ENCODE measurements at places on chromosomes 5 and 9.

DNA sequence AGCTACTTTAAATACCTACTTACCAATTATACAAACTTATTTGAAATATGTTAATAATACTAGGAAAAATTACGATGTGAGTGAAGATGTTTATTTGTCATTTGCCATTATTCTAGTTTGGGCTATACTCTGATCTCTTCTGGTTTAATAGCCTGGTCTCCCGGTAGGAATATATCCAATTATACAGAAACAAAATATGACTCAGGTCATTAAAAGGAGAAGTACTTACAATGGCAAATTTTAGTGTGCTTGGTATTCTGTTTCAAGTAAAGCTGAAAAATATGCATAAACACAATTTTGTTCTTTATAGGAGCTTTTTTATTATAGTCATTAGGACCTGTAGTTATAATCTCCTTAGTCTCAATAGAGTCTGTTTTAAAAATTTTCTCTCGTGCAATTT, 176.8 kb downstream of the SLCO4C1 start:
- H3K27ac ChIP-seq = no peak overlapping the region
- H3K4me1 ChIP-seq = no peaks in the 10 kb centered on the region
- no peaks in the 10 kb centered on the region for H3K27me3 ChIP-seq
- H3K4me3 ChIP-seq = no peak overlapping the region
- DNase-seq = no peak

DNA sequence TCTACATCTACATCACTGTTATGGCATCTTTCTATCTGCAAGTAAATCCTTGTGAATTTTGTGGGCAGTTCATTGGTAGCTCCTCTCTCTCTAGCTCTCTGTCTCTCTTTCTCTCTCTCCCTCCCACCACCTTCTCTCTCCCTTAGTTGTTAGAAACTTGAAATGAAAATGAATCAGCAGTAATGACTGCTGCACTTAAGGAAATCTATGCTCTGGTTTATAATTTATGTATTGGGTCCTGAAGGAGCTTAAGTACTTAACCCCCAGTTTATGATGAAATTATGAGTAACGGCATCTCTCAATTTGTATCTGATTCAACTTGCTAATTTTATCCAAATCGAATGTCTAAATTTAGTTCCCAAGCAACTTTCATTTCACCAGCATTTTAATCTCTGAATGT, 52.0 kb upstream of the PTGER4 start:
- peaks cover 10% of the 10 kb centered on the region for H3K36me3 ChIP-seq
- no peaks in the 10 kb centered on the region for H3K27me3 ChIP-seq
- H3K4me1 ChIP-seq = peaks cover 9% of the 10 kb centered on the region
- no peak overlapping the region for H3K27ac ChIP-seq
- no peak for DNase-seq

GRCh38 chr9:91985692-91986091, 35.7 kb upstream of the ROR2 start:
- no peak for DNase-seq
- H3K4me3 ChIP-seq = no peak overlapping the region
- no peaks in the 10 kb centered on the region for H3K4me1 ChIP-seq
- H3K27ac ChIP-seq = no peak overlapping the region

DNA sequence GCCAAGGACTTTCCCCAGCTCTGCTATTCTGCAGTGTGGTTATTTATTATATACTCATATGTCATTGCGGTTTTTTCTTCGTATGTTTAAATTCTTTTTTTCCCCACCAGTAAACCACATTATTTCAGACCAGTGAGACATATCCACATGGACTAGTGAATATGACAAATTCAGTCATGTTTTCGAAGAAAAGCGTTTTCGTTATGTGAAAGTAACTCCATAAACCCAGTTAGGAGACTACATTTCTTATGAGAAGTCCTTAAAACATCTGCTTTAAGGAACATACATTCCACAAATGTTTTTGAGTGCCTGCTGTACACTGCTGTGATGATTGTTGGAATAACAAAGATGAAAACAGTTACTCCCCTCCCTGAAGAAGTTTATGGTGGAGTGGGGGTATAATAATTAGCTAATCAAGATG, 591.8 kb upstream of the CLINT1 start:
- no peak overlapping the region for H3K27ac ChIP-seq
- H3K27me3 ChIP-seq = no peaks in the 10 kb centered on the region
- no peak for DNase-seq
- H3K4me1 ChIP-seq = no peaks in the 10 kb centered on the region
- H3K36me3 ChIP-seq = no peaks in the 10 kb centered on the region
- no peak overlapping the region for H3K4me3 ChIP-seq

DNA sequence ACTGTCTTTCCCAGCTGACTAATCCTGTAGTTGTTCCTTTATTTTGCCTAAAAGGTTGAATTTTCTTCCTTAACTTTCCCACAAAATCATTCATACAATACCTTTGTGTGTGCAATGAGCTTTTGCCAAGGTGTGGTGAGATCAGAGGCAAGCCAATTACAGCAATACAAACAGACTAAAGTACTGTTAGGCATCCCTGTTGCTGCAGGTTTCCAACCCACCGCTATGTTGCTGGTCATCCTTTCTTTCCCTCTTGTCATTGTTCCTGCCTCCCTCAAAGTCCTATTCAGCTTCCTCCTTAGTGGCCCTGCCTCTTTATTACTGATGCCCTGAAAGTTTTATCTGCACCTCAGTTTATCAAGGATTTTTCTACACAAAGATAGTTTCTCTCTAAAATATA, 22.1 kb downstream of the ITGA2 start:
- H3K4me1 ChIP-seq = peaks cover 77% of the 10 kb centered on the region
- no peak overlapping the region for H3K4me3 ChIP-seq
- H3K27me3 ChIP-seq = peaks cover 10% of the 10 kb centered on the region
- no peak overlapping the region for H3K27ac ChIP-seq
- no peak for DNase-seq
- H3K36me3 ChIP-seq = peaks cover 59% of the 10 kb centered on the region

DNA sequence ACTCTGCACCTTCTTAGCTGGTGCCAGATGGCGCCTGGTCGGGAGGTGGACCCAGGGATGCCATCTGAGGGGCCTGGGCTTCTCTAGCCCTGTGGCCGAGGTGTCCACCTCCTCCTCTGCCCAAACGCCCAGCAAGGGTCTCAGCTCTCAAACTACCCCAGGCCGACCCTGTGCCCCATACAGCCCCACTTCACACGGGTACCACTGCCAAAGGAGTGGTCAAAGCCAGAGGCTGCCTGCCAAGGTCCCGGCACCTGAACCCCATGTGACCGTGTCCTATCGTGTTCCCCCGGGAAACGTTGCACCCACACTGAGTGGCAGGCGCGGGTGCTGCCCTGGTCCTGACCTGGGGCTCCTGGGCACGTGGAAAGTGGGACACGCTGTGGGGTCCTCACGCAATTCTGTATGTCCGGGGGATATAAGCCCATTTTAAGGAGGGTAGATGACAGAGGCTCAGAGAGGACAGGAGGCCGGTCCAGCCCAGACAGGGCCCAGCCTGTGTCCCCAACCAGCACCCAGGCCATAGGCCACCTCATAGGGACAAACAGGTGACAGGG, 1.9 kb downstream of the ENTPD8 start:
- peaks cover 20% of the 10 kb centered on the region for H3K27me3 ChIP-seq
- H3K27ac ChIP-seq = no peak overlapping the region
- peaks cover 1% of the 10 kb centered on the region for H3K36me3 ChIP-seq

GRCh38 chr5:53422539-53422938, 57.9 kb upstream of the FST start:
- no peak overlapping the region for H3K4me3 ChIP-seq
- peaks cover 11% of the 10 kb centered on the region for H3K27me3 ChIP-seq
- H3K27ac ChIP-seq = no peak overlapping the region
- no peaks in the 10 kb centered on the region for H3K4me1 ChIP-seq

DNA sequence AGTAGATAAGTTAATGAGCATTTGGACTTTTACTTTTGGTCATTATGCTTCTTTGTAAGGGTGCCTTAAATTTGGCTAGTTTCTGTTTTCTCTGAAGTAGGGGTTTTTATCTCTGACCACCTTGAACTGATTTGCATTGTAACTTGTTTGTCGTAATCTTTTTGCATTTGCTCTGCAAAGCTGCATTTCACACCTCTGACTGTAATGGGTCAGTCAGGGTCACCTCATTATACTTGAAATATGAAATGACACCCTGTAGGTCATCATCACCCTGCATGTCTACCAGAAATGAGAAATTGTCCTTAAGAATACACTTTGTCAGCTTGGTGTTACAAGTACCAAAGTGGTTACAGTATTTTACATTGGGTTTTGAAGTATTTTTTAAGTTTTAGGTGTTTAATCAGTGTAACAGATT, 74.0 kb downstream of the KCNN2 start:
- no peak overlapping the region for H3K27ac ChIP-seq
- H3K27me3 ChIP-seq = no peaks in the 10 kb centered on the region
- H3K4me1 ChIP-seq = no peaks in the 10 kb centered on the region

GRCh38 chr5:143019157-143019556, 249.0 kb downstream of the ARHGAP26 start:
- H3K27me3 ChIP-seq = peaks cover 21% of the 10 kb centered on the region
- peaks cover 34% of the 10 kb centered on the region for H3K36me3 ChIP-seq
- H3K4me1 ChIP-seq = peaks cover 25% of the 10 kb centered on the region
- no peak overlapping the region for H3K27ac ChIP-seq

DNA sequence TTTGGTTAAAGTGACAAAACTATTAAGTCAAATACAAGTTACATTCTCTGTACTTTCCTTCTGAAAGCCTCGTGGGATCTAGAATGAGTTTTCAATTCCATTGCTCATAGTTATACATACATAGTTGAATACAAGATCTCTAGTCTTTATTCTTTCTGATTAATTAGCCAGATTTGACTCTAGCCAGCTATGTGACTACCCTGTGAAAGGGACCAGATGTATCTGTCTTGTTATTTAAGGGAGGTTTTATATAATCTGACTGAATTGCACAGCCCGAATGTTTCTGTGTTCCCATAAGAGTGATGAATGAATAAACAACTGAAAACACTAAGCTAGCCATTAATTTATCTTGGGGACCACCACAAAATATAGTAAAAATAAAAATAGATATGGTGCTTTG, 166.7 kb downstream of the TMEM167A start:
- no peak for DNase-seq
- no peak overlapping the region for H3K4me3 ChIP-seq
- peaks cover 9% of the 10 kb centered on the region for H3K27me3 ChIP-seq

- H3K27ac ChIP-seq = no peak within 1 kb of the TSS
- peak within 1 kb of the TSS; percentile 79 for H3K4me3 ChIP-seq
- peak; percentile 76 for DNase-seq
- H3K36me3 ChIP-seq = no peaks in the 10 kb centered on the region
These were observed at the start of gene ROR2 for GRCh38 chr9:91949946-91950664. Gene ROR2, minus strand, starts transcription at chr9:91950228.

GRCh38 chr5:174688441-174689354, 35.7 kb upstream of the MSX2 start:
- no peaks in the 10 kb centered on the region for H3K4me1 ChIP-seq
- no peak for DNase-seq
- peaks cover 41% of the 10 kb centered on the region for H3K27me3 ChIP-seq
- H3K36me3 ChIP-seq = no peaks in the 10 kb centered on the region

DNA sequence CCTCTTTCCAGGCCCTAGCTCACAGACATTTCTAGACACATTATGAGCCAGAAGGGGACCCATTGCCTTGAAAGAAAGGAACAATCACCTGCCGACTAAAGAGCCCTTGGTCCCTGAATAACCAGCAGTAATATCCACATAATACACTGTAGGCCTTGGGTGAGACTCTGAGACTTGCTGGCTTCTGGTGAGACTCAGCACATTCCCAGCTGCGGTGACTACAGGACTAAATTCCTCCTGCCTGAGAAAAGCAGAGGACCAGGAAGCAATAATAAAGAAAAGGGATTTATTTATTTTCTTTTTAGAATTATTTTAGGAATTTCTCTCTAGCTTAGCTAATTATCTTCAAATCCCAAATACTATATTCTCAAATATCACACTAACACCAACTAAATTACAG, 87.8 kb upstream of the RGS7BP start:
- no peaks in the 10 kb centered on the region for H3K27me3 ChIP-seq
- H3K36me3 ChIP-seq = no peaks in the 10 kb centered on the region
- H3K27ac ChIP-seq = no peak overlapping the region
- H3K4me3 ChIP-seq = no peak overlapping the region
- no peak for DNase-seq
- H3K4me1 ChIP-seq = no peaks in the 10 kb centered on the region

- DNase-seq = no peak
- H3K27me3 ChIP-seq = peaks cover 16% of the 10 kb centered on the region
- H3K27ac ChIP-seq = no peak overlapping the region
- no peaks in the 10 kb centered on the region for H3K36me3 ChIP-seq
- no peaks in the 10 kb centered on the region for H3K4me1 ChIP-seq
- H3K4me3 ChIP-seq = no peak overlapping the region
These were observed 121.5 kb downstream of the YTHDC2 start for GRCh38 chr5:113634957-113635356.

DNA sequence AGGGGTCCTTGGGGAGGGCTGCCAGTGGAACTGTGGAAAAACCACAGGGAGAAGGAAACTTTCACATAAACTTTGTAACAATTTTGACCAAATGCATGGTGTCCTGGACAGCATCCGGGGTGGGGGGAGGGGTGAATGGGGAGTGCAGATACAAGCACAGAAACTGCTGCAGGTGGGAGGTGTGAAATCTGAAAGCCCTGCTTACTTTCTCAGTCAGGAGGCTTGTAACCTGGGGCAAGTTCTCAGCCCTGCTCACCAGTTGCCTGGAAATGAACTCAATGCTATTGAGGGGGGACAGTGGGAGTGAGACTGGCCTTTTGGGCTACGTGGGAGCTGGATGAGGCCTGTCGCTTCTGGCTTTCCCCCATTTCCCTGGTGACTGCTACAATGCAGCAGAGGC, 694.5 kb upstream of the ZNF608 start:
- DNase-seq = no peak
- no peak overlapping the region for H3K27ac ChIP-seq
- H3K36me3 ChIP-seq = no peaks in the 10 kb centered on the region
- no peaks in the 10 kb centered on the region for H3K4me1 ChIP-seq
- no peak overlapping the region for H3K4me3 ChIP-seq

- H3K36me3 ChIP-seq = peaks cover 35% of the 10 kb centered on the region
- H3K4me1 ChIP-seq = peaks cover 34% of the 10 kb centered on the region
- H3K27me3 ChIP-seq = no peaks in the 10 kb centered on the region
- H3K4me3 ChIP-seq = no peak overlapping the region
- no peak overlapping the region for H3K27ac ChIP-seq
These were observed 4.0 kb downstream of the HDAC3 start for GRCh38 chr5:141632650-141633049.

GRCh38 chr5:119323601-119324000, 32.2 kb upstream of the TNFAIP8 start:
- no peak for DNase-seq
- H3K4me3 ChIP-seq = no peak overlapping the region
- no peaks in the 10 kb centered on the region for H3K27me3 ChIP-seq

DNA sequence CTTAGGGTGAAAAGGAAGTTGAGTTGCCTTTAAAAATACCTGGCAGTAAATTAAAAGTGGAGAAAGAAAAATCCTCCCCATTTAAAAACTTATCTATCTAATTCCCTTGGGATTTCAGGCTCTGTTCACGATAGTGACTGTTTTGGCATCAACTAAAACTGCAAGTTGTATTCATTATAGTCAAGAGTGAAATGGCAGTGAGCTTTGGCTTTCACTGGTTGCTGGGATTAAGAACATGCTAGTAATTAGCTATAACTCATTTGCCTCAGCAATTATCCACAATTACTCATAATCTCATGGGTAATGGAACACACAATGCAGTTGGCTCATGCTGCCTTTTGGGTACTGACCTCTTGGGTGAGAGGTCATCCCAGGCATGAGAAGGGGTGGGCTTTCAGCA, 250.1 kb downstream of the GAS1 start:
- peaks cover 13% of the 10 kb centered on the region for H3K27me3 ChIP-seq
- DNase-seq = no peak
- no peak overlapping the region for H3K27ac ChIP-seq

- peaks cover 3% of the 10 kb centered on the region for H3K27me3 ChIP-seq
- H3K27ac ChIP-seq = no peak overlapping the region
- H3K36me3 ChIP-seq = peaks cover 1% of the 10 kb centered on the region
These were observed 19.9 kb upstream of the PCA3 start for GRCh38 chr9:76744336-76744735.

Measured in activated CD8-positive, alpha-beta memory T cell treated with anti-CD3 and anti-CD28 coated beads, Interleukin-2, amount 10 ng/mL, durations not matched to agents 7 days and 5 days (primary cell).